ENCODE measurements at places on chromosomes 7 and 10.

- DNase-seq = no peak
Measured at GRCh38 chr10:37124532-37124931, 866 bp upstream of the ANKRD30A start.

DNA sequence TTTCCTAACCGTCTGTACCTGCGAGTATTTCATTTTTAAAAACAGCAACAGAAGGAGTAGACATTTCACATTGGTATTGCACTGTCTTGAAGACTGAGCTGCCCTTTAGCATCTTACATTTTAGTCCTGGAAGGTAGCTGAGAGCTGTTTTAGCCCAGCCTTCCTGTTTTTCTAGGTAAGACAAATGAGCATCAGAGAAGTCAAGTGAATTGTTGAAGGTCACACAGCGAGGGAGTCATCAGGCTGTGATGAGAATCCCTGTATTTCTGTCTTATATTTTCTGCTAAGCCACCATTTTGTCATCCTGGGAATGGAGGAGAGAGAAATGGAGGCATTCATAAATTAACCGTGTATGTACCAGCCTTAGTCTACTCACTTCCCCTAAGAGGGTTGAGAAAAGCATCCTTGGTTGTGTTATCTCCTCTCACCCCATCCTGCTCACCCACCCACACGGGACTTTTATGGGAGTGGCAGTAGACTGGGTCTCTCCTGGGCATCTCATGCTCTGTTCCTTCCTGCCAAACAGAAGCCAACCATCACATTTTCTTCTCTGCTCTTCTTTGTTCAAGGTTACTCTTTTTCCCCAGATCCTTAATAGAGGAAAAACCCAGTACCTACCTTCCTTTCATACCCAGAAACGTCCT lies 8.5 kb downstream of the RBM20 start:
- no peak for DNase-seq

- no peak for DNase-seq
Measured at GRCh38 chr7:79714081-79714480, 260.6 kb upstream of the MAGI2 start.

DNA sequence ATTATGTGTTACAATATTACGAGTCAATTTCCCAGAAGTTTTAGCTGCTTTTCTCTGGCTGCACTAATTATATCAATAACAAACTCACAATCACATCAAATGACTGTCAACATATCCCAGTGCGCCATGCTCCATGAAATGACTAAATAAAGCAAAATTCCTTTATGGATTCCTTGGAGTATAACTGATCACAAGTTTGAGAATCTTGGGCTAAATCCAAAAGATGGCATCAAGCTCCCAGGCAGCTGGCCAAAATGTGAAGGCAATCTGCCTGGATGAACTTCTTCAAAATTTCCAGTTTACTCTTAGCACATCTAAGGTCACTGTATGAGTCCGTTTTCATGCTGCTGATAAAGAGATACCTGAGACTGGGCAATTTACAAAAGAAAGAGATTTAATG lies 210.8 kb downstream of the CCSER2 start:
- DNase-seq = no peak

DNA sequence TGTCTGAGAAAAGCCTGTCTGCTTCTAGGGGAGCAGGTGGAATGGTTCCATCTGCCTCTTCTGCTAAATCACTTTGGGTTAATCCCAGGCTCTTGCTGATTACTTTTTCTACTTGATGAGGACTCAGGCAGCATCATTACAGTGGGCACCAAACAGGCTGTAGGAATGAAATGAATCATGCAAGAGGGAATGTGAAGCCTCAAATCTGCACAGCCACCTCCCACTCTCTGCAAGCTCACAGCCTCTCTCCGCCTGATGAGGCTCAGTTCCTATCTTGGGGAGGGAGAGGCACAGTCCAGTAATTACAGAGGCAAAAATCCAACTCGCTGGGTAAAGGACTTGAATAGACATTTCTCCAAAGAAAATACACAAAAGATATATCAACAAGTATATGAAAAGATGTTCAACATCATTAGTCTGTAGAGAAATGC lies 34.0 kb downstream of the HSPA12A start:
- DNase-seq = no peak

DNA sequence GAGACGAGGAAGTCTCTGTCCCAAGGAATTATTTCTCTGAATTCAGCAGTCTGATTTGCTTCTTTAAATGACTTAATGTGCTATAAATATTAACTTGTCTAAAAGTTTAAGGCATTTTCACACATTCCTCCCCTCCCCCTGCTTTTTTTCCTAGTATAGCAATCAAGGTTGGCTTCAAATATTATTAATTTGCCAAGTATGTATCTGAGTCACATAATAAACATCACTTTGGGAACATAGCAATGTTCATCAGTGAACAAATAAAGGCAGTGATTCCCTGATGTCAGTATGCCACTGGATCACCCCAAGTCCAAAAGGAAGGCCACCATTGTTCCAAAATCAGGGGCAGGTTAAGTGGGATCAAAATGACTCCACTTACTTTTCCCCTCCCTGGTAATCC lies 40.5 kb downstream of the PDE6C start:
- DNase-seq = no peak

GRCh38 chr10:44979281-44980191 lies 927 bp upstream of the DEPP1 start:
- no peak for DNase-seq

DNA sequence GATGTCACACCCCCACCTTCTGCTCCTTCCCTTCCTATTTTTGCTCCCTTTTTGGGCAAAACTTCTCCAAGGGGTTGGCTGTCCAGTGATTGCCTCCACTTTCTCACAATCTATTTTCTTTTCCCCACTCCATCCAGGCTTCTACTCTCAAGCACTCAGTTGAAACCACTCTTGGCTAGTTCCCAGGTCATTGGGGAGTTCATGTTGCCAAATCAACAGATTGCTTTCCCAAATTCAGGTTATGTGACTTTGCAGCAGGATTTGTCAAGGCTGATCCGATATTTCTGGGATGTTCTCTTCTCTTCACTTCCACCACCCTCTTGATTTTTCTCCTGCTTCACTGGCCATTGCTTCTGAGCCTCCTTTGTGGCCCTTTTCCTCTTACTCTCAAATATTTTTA lies 258.7 kb upstream of the SLC26A5 start:
- no peak for DNase-seq

DNA sequence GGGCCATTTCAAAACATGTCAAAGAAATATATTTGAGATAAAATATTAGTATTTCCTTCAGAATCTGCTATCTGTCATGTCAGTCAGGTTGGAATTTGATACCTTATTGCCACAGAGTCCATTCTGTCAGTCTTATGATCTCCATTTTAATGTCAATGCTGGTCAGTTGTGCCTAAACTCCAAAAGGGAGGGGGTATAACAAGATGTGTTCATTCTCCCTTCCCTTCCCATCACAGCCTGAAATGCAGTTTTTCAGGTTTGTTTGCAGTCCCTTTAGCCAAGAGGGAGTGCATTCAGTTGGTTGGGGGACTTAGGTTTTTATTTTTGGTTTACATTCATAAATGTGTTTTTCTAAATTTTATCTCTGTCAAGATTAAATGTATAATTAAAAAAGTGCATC lies 59.8 kb upstream of the INHBA start:
- no peak for DNase-seq

DNA sequence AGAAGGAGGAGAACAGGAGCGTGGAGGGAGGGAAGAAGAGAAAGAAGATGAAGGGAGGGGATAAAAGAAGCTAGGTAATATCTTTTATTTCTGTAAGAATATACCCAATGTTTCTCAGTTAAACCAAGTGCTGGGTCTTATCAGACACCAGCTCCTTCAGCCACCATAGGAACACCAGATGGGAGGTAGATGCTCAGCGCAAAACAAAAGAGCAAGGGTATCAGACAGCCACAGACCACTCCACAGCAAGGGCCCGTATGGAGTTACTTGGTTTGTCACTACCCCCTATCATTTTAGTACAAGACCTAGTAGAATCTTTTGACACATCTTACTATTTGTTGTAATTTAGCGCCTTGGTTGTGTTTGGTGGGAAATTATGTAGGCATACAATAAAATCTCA lies 65.9 kb upstream of the FAM133B start:
- no peak for DNase-seq

- DNase-seq = no peak
Measured at GRCh38 chr7:149292462-149292823, 30.4 kb downstream of the ZNF783 start.

GRCh38 chr7:157270060-157270444 lies 66.8 kb upstream of the DNAJB6 start:
- DNase-seq = no peak

DNA sequence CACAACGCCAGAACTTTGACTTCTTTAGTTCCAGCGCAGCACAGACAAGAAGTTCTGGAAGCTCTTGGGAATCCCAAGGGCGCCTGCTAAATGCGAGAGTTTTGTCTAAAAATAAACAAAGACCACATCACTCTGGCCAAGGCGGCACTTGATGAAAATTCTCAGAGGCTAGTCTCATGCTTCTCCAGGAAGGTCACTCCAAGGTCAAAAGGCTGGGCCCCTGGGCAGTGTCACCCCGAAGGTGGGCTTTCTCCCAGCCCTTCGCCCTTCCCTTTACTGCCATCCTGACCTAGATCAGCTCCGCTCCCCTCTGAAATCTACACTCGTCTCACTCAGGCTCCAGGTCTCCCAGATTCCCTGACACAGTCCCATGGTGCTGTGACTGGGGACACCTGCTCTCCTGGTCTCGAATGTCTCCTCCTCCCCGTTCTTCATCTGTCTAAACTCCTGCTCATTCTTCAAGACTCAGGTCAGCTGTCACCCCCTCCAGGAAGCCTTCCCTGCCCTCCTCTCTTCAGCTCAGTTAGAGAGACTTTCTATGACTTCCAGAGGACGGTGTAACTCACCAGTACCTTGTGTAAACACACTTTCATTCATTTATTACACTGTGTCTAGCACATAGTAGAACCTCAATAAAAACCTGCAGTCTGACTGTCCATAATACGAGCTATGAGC lies 10.5 kb downstream of the FAM53B start:
- DNase-seq = no peak

DNA sequence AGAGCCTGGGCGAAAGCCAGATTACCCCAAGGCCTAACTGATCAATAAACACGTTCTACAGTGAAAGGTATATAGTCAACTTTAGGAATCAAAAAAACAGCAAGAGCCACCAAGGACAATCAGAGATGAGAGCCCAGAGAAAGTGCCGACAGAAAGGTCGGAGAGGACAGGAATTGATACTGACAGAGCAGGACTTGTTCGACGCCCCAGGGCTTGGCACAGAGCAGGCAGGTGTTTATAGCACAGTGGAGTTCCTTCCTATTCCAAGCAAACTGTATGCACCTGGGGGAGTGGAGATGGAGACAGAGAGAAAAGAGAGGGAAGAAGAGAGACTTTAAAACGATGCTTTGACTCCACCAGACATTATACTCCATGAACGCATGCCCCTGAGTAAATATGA lies 39.5 kb downstream of the PPP1R3C start:
- DNase-seq = no peak

DNA sequence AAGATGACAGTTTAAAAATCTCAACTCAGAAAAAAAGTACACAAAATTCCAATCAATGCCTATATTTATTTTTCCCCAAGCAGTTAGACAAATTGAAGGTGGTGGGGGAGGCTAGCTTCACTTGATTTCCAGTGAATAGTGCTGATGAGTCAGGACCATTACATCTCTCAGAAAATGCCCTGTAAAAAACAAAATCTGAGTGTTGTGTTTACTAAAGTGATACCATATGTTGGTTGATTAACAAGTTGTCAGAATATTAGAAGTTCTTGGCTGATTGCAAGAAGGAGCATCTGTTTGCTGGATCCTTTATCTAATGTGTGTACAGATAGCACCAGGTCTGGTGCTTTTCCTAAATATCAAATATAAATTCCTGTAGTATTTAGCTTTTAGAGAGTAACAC lies 31.3 kb upstream of the KIAA1217 start:
- no peak for DNase-seq

- DNase-seq = no peak
Measured at GRCh38 chr7:118005026-118005425, 131.8 kb upstream of the CTTNBP2 start.

DNA sequence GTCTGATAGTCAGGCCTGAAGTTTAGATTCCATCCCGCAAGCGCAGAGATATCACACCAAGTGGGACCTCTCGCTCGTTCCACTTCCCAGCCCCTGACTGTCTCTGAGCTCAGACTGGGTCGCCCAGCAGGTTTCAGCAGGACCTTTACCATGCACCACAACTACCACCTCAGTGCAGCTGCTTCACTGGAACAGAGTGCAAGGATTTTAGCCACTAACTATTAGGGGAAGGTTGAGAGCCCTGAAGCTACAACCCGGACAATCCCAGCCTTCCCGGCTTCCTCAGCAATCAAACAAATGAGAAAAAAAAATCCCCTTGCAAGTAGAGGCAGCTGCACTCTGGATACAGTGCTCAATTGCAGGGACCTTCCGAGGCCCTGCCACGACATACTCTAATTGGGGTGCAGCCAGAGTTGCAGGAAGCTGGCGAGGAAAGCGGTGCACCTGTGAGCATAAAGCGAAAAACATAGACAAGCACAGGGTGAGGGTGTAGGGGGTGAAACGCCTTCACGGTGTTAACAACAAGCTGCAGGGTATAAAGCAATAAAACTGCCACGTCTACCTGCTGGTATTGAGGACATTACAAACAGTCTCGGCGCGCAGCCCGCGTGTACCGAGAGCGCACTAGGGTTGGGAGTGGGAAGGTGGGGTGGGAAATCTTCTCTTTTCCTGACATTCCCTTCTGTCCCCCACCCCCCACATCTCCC lies 2.6 kb upstream of the DLX6 start:
- DNase-seq = no peak

GRCh38 chr10:927131-927530 lies 4.4 kb downstream of the LARP4B start:
- no peak for DNase-seq

DNA sequence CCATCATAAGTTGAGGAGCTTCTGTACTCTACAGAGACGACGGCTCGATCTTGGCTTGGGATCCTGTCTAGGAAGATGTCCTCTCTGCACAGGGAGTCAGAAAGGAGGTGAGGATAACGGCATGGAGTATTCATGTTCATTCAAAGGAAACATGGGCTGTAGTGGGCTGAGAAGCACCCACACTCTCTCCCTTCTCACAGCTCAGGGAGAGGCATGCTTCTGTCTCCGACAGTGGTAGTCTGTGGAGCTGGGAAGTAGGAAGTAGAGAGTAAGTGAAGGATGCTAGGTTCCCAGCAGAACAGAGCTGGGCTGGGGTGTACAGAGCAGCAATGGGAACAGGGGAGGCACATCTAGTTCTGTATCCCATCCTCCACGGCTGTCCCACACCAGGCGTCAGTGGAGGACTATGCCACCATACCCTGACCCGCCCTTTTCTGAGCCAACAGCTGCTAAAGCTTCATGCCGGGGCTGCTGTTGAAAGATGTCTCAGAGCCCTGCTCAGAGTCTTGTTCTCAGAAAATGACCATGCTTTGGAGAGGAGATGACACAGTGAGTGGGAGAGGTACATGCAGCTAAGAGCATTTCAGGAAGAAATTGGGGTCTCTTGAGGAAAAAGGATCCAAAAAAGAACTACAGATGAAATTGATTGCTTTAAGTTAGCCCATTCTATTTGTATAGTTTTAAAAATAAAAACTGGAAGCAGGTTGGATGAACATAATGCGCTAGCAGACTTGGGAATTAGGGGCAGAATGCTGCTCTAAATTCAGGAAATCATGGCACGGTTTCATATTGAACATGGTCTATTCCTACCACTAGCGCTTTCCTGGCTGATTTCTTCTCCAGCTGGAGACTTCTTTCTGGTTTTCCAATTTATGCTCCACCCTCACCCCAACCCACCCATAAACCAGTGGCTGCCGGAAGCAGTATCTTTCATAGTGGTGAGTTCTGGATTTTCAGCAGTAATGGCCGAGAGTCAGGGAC lies 138.6 kb downstream of the CHN2 start:
- DNase-seq = no peak
